Dorsolateral prefrontal cortex (tissue), 122 donors: ENCODE measurements at places on chromosomes 1 and 21.

DNA sequence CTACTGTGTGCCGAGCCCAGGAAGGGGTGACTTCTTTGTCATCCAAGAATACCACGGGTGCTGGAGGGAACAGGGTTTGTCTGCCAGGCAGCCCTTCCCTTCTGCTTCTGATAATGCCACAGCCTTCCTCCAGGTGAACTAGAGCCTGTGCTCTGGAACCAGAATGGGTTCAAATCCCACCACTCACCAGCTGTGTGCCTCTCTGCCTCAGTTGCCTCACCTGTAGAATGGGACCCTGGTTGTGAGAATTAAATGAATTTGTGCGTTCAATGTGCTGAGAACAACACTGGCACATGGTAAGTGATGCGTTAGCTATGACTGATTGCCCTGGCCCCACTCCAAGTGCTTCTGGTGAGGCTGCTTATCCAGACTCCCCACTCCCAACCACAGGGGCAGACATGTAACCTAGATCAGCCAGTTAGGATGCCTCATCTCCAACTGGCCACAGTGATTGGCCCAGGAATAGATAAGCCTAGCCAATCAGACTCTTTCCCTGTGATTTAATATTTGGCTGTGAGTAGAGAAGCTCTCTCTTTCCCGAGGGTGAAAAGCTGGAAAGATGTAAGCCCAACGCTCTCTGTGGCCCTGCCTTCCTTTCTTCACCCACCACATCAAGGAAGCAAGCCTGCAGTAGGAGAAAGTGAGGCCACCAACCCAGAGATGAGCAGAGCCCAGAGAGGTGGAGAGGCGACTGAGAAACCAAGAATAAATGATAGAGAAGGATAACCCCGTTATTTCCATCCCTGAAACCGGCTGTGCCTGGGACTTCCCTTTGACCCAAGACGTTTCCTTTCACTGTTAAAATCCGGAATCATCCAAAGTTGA lies 20.8 kb upstream of the LAPTM5 start:
- peak; percentile 66 for DNase-seq

- DNase-seq = peak; percentile 45
Measured at GRCh38 chr1:15836772-15837669, 10.5 kb upstream of the SPEN start.

DNA sequence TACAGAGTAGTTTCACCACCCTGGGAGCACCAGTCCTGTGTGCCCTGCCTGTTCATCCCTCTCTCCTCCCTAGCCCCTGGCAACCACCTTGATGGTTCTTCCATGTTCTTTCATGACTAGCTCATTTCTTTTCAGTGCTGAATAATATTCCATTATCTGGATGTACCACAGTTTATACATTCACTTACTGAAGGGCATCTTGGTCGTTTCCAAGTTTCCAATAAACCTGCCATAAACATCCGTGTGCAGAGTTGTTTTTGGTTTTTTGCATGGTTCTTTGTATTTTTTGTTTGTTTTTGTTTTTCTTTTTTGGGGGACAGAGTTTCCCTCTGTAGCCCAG lies 13.9 kb downstream of the TIAM1 start:
- DNase-seq = no peak

- DNase-seq = no peak
Measured at GRCh38 chr21:41581592-41582228, 73.8 kb upstream of the TMPRSS2 start.

GRCh38 chr1:184019506-184019905 lies 18.0 kb downstream of the COLGALT2 start:
- no peak for DNase-seq

GRCh38 chr1:91245435-91245834 lies 159.2 kb downstream of the HFM1 start:
- no peak for DNase-seq

GRCh38 chr1:56964349-56965017 lies 1.3 kb downstream of the C8B start:
- DNase-seq = no peak

DNA sequence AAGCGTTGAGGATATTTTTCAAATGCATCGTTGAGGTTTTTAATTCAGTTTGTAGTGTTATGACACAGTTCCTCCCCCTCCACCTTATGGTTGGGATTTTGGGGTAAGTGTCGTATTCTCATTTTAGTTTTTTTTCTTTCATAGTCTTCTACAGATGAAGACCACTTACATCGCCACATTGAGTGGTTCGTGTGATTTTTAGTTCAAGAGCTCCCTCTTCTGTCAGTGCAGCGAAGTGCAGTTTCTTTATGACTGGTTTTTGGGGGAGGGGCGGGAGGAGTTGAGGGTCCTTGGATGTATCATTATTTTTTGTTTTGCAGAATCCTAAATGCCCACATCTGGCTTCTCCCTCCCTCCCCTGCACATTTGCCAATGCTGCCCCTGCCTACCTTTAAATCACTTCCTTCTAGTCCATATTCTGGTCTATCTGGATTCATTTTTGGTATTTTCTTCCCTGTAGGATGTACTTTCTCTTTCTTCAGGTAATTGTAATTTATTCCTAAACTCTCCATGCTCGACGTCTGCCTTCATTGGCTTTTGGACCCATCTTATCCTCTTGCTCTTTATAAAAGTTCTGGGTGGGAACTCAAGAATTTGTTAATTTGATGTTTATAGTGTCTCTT lies 433.1 kb downstream of the CAMTA1 start:
- no peak for DNase-seq

DNA sequence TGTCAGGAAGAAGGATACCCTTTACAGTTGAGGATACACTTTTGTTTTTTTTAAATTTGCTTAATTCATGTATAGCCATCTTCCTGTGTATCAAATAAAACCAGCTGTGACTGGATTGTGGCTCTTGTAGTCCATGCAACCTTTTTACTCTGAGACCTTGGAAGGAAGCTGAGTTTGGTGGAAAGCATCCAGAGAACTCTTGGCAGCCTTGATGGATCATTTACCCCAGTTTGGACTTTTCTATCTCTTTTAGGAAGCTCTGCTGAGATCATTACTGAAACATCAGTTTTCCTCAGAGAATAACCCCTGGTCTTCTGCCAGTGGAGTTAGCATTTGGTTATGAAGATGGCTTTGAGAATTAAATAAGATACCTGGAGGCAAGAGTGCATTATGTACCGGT lies 21.2 kb upstream of the APOBEC4 start:
- no peak for DNase-seq

DNA sequence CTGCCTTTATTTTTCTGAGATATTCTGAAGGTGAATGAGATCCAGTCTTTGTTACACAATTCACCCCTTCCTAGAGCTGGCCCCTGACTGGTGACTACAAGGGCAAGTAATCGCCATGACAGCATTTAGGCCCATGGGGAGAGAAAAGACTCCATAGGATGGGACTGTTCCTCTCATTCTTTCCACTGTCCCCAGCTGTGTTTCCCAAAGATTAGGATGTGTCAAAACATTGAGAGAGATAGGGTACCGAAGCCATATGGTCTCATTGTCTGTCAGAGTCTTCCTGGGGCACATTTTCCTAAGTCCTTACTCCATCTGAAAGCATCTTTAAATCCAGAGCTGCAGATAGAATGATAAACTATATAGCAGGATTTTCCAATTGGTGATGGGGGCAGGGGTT lies 423.5 kb downstream of the OMA1 start:
- no peak for DNase-seq

DNA sequence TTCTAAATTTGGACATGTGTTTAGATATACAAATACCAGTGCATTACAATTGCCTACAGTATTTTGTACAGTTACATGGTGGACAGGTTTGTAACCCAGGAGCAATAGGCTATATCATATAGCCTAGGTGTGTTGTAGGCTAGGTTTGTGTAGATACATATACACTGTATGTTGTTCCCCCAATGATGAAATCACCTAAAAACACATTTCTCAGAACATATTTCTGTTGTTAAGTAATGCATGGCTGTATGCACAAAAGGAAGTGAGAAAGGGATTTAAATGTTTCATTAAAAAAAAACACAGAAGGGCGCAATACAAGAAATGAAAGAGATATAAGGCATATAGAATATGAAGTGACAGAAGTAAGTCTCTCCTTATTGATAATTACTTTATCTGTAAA lies 32.0 kb downstream of the S100B start:
- DNase-seq = no peak

- no peak for DNase-seq
Measured at GRCh38 chr1:204286831-204287421, 72.8 kb downstream of the PLEKHA6 start.

- DNase-seq = no peak
Measured at GRCh38 chr1:14699620-14700019, 101.1 kb downstream of the KAZN start.

GRCh38 chr21:44681861-44682579 lies at the start of gene KRTAP12-1:
Gene KRTAP12-1, minus strand, starts transcription at chr21:44682163. Its CDS starts 40 bp downstream, at chr21:44682123.
- DNase-seq = no peak

GRCh38 chr21:46098303-46099141 lies 610 bp downstream of the COL6A2 start:
- no peak for DNase-seq

DNA sequence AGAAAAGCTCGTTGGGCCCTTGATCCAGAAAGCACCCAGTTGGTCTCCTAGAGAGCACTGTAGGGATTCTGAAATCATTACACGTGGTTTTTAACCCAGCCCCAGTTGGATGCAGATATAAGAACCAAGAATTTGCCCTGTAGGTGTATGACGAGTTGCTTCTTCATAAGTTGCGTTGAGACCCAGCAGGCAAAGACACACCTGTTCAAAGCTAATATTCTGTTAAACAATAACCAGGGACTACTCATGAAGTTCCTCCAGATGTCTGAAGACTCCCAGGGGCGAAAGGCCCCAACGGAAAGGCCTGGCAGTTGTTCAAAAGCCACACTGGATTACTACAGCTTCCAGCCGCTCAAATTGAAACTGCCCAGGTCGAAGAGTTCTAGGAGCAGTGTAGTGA lies 88.6 kb upstream of the HNRNPU start:
- DNase-seq = no peak

DNA sequence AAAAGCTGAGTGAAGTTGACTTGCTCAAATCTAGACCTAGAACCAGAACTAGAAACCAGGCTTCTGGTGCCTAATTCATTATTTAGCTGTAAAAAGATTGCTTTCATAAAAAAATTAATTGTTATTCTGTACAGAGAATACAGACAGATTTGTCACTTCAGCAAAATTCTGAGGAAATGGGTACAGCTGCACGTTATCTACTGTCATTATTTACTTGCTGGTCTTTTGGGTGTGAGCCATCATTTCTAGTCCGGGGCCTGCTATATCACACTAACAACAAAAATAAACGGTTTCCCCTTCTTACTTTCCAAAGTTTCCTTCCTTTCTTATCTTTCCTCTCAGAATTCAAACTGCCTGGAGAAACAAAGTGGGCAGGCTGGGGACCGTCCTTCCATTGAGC lies 68.3 kb downstream of the PTGER3 start:
- no peak for DNase-seq

GRCh38 chr1:1940123-1940425 lies 21.0 kb upstream of the TMEM52 start:
- DNase-seq = no peak

DNA sequence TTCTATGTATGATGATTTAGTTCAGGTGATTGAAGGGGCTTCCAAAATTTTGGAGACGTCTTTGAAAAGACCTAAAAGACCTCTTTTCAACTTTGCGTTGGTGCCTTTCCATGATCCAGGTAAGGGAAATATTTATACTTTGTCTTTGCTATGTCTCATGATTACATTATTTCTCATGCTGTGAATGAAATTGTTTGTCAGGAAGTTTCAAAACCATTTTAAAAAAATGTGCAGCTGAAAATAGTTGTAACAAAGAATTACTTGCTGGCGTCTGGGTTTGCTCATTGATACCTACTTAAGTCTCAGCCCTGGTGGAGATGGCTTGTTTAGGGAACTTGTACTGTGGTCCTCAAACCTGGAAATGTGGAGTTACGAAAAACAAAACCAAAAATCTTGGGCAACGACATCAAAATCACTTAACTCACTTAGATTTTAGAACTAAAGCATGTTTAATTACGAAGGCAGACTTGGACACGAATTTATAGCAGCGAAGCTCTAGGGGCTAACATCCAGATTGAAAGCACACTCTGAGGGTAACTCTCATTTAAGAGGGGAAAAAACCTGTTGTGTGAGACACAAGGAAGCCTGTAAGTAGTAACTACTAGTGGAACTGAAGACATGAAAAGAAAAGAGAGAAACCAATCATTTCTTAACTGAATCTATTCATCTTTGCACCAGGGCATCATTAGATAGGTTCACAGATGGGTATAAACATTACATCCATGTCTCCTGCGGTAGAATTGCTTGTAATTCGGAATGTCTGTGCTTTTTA lies 924 bp downstream of the HMCN1 start:
- DNase-seq = no peak

DNA sequence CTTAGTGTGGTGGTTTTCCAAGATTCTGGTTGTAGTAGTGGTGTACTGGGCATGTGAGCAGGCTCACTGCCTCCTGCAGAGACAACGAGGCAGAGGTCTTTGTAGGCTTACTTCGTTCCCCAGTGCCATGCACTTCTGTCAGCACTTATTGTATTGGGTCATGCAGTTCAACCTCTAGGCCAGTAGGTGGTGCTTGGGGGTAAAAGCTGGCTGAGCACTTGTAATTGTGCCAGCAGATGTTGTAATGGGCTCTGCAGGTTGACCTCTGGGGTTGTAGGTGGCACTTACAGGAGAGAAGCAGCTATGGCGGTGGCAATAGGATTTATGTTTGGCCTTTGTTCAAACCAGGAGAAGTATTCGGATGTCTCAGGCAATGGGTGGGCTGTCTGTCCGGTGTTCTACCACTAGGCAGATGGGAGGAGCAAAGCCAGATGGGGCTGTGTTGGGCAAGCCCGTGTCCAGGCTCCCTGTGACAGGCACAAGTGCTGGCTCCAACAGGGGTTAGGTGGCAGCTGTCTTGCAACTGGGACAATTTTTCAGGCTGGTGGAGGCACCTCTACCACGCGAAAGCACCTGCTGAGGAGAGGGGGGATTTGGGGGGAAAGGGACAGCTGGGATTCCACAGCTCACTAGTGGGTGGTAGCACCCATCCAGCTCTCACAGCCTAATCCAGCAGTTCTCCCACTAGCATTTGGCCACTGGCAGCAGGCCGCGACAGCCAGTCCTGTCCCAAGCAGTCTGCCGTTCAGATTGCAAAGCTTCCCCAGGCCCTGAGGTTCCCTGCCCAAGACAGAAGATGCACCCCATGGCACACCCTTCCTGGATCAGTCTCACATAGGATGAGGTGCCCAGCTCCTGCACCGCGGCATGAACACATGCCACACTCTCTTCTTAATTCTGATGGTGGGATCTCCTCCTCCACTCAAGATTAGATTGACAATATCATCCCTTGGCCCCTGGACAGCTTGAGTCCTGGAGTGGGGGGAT lies 274.5 kb downstream of the CTH start:
- no peak for DNase-seq

- DNase-seq = peak; percentile 43
Measured at GRCh38 chr1:109620401-109620791, 759 bp downstream of the AMPD2 start.

GRCh38 chr1:30286241-30286987 lies 437.0 kb downstream of the MATN1 start:
- no peak for DNase-seq

DNA sequence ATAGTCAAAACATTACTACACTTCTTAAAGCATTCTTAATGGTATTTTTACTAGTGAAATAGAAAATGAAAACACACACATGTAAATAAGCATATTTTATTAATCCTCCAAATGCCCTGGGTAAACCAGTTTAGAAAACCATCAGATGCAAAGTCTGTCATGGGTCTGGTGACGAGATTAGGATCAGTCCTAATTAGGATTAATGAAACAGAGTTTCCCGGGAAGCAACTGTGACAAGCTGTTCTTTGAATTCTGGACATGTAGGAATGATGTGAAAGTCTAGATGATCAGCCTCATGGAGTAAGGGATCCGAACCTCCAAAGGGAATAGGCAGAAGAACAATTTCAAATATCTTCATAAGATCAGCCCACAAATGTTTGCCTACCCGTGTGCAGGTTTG lies 250.2 kb downstream of the KIF26B start:
- DNase-seq = no peak

GRCh38 chr1:205994346-205994745 lies 8.8 kb downstream of the RAB7B start:
- peak; percentile 25 for DNase-seq
